A172 (cell line): ENCODE measurements at places on chromosomes 2 and 18. TPM values are rescaled to one million over a fixed set of nuclear protein-coding genes. Genes with fewer than 3 reads are reported as not detected.
A peak's percentile ranks its signal among the peaks of the same experiment; 100 is the strongest.

DNA sequence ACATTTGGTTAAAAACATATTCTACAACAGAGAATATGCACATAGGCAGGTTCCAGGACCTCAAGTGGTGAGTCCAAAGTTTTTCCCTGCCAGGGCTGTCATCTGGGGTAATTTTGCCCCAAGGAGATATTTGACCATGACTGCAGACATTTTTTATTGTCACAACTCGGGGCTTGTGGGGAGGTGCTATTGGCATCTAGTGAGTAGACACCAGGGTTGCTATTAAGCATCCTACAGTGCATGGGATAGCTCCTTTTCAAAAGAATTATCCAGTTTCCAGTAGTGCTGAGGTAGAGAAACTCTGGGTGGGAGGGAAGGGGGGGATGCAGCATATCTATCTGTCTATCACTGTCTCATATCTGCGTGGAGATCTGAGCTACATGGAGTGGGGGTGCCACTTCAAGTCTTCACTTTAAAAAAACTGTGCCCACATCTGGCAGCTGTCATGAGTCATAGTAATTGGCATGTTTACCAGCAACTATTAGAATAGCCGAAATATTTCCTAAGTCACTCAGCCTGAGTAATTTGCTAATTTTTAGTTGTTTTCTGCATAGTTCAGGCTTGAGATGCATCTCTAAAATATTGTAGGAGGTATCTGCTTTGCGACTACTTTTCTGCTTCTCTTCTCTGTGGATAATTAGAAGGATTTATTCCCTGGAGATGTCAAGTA lies 254.0 kb upstream of the RBMS1 start:
- peak; percentile 80 for DNase-seq

Gene BMP10
- 0.46 TPM in 1 of 2 replicates, not detected in the other for total RNA-seq

DNA sequence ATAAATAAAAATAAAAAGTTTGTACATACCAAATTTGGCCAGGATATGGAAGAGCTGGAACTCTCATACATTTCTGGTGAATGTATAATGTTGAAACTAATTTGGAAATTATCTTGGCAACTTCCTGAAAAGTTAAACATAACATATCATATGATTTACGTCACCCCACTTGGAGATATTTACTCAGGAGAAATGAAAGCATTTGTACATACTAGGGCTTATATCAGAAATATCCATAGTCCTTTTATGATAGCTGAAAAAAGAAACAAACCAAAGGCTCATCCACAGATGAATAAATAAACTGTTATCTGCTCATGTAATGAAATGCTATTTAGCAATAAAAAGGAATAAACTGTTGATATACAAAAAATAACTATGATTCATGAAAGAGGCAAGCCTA lies 318.2 kb upstream of the NRXN1 start:
- DNase-seq: no peak

Gene MATN3
- total RNA-seq: 13.4 and 16.1 TPM in 2 replicates

DNA sequence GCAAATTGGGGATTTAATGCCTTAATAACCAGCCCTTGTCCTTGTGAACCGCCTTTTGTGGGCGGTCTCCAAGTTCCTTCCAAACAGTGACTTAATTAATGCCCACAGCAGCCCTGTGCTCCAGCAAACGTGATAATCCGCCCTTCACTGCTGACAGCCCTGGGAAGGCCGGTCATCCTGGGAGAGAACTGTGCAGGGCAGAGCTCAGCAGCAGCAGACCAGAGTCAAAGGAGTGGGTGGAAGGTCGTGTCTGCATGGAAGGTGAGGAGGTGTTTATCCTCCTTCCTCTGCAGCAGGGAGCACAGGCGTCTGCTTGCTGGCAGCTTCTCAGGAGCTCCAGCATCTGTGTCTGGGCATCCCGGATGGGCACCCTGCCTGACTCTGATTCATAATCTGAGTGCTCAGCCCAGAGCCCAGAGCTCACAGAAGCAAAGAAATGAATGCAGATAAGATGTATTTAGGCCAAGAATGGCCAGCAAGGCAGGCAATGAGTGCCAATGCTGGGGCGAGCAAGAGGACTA lies 270.0 kb upstream of the PXDN start:
- peak; percentile 90 for DNase-seq
